ENCODE measurements at places on chromosomes 1 and 21. TPM values are rescaled to one million over a fixed set of nuclear protein-coding genes. Genes with fewer than 3 reads are reported as not detected.
A peak's percentile ranks its signal among the peaks of the same experiment; 100 is the strongest.

DNA sequence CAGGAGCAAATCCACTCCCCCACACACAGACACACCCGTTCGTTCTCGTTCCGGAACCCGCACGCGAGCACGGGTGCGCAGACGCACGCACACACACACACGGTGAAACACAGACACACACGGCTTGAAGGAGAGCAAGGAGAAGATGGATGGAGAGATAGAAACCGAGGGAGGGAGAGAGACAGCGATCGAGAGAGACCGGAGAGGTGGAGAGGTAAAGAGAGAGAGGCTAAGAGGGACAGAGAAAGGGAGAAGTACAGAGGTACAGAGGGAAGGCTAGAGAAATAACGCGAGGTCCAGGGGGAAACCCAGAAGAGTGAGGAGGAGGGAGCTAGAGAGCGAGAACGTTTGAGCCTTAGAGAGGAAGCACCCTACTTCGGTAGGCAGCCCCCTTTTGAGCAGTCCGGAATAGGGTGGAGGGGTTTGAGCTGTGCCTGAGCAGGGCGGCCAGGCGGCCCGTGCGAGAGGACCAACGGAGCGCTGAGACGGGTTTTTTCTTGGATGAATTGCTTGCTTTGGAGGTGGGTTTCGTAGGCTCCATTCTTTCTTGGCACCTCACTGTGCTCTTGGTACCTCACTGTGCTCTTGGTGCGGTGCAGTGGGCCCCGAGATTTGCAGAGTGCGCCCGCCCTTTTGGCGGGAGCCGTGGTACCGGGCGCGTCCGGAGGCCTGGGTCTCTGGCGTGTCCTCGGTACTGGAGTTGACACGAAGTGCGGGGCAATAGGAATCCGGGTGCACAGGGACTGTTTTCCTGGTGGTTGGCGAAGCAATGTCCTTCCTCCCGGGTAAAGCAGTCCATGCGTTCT lies 88.4 kb upstream of the RHOU start:
- peak overlapping the region; percentile 14 for H3K4me3 ChIP-seq
- H3K36me3 ChIP-seq = no peaks in the 10 kb centered on the region
- H3K27ac ChIP-seq = no peak overlapping the region
- H3K4me1 ChIP-seq = peaks cover 3% of the 10 kb centered on the region

GRCh38 chr1:212315184-212315583 lies 30.0 kb downstream of the PPP2R5A start:
- no peaks in the 10 kb centered on the region for H3K36me3 ChIP-seq
- peaks cover 23% of the 10 kb centered on the region for H3K4me1 ChIP-seq
- no peak overlapping the region for H3K27ac ChIP-seq
- H3K4me3 ChIP-seq = no peak overlapping the region

Gene CPT2
- total RNA-seq = 26.4 TPM

- no peaks in the 10 kb centered on the region for H3K27me3 ChIP-seq
- H3K4me3 ChIP-seq = no peak overlapping the region
- no peak overlapping the region for H3K27ac ChIP-seq
- peaks cover 6% of the 10 kb centered on the region for H3K36me3 ChIP-seq
- DNase-seq = peak; percentile 52
Observed at GRCh38 chr1:2274231-2274928, 46.3 kb downstream of the SKI start.

Gene MX2
- 5.9 TPM for total RNA-seq

DNA sequence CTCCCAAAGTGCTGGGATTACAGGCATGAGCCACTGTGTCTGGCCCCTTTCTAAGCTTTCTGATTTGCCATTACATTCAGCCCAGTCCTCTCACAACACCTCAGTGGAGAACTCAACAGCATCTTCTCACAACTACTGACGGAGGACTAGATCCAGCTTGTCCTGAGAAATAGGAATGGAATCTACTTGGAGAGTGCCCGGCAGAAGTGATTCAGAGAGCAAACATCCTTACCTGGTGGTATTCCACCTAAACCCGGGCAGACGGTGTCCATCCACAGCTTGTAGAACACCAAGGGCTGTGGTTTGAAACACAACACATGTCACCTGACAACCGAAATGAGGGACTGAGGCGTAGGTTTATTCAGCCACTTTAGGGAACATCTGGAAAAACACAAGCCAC lies 28.8 kb upstream of the CCSAP start:
- H3K4me3 ChIP-seq = no peak overlapping the region
- H3K4me1 ChIP-seq = no peaks in the 10 kb centered on the region
- DNase-seq = no peak
- H3K27me3 ChIP-seq = no peaks in the 10 kb centered on the region
- H3K27ac ChIP-seq = no peak overlapping the region
- H3K36me3 ChIP-seq = no peaks in the 10 kb centered on the region

Gene MSH4
- total RNA-seq = 0.40 TPM

Gene FALEC
- total RNA-seq = not detected

DNA sequence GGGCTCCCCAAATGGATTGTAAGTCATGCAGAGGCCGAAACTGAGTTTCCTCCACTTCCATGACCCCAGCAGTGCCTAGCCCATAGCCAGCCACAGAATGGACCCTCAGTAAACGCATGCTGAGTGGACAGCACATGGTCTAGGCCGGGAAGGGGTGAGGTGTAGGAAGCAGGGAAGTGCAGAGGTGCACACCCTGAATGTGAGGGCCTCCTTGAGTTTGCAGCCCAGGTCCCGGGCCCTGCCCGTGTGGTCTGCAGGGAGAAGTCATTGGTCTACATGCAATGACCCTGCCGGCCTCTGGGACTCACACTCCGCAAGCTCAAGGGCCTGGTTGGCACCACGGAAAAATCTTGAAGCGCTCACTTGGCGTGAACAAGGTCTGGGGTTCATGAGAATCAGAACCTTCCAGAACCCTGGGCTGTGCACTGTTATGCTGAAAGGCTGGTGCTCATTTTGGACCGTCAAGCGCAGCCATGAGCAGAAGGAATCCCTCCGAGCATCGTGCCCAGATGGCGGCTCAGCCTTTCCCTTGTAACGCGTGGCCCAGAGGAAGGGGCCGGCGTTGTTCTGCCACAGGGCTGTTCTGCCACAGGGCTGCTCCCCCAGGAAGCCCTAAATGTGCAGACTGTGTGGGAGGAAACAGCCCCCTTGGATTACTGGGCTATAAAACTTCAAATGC lies 66.4 kb downstream of the PSMG1 start:
- no peak overlapping the region for H3K4me3 ChIP-seq
- no peaks in the 10 kb centered on the region for H3K27me3 ChIP-seq
- no peak overlapping the region for H3K27ac ChIP-seq
- no peaks in the 10 kb centered on the region for H3K4me1 ChIP-seq
- H3K36me3 ChIP-seq = no peaks in the 10 kb centered on the region

Gene APCS
- not detected for total RNA-seq

Gene RPE65
- total RNA-seq = not detected

DNA sequence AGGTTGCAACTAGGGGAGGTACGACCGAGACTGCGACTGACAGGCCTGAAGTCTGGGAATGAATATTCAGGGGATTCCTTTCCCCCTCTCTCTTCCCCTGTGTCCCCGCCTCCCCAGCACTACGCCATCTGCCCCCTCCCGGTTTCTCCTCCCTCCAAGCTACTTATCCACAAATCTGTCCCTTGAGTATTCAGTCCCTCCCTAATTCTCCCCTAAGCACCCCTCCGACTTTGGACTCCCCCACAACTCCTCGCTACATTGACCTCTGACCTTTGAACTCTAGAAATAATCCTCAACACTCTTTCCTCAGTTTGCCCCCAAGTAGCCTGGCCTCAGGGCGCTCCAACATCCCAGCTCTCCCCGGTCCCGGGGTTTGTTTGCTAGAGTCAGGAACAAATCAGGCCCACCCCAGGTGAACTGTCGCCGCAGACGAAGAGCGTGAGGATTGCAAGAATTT lies 393 bp downstream of the LYSMD1 start:
- H3K36me3 ChIP-seq = peaks cover 19% of the 10 kb centered on the region
- peak overlapping the region; percentile 68 for H3K4me3 ChIP-seq
- peak overlapping the region; percentile 91 for H3K27ac ChIP-seq
- H3K27me3 ChIP-seq = no peaks in the 10 kb centered on the region
- peak; percentile 65 for DNase-seq

- no peak overlapping the region for H3K4me3 ChIP-seq
- H3K36me3 ChIP-seq = no peaks in the 10 kb centered on the region
- H3K27me3 ChIP-seq = no peaks in the 10 kb centered on the region
- peaks cover 30% of the 10 kb centered on the region for H3K4me1 ChIP-seq
Observed at GRCh38 chr1:223091896-223092295, 51.2 kb downstream of the TLR5 start.

- no peak overlapping the region for H3K4me3 ChIP-seq
- H3K4me1 ChIP-seq = peaks cover 14% of the 10 kb centered on the region
- DNase-seq = peak; percentile 42
- H3K27me3 ChIP-seq = no peaks in the 10 kb centered on the region
- no peaks in the 10 kb centered on the region for H3K36me3 ChIP-seq
Observed at GRCh38 chr21:36839123-36839522, 127.3 kb downstream of the HLCS start.

DNA sequence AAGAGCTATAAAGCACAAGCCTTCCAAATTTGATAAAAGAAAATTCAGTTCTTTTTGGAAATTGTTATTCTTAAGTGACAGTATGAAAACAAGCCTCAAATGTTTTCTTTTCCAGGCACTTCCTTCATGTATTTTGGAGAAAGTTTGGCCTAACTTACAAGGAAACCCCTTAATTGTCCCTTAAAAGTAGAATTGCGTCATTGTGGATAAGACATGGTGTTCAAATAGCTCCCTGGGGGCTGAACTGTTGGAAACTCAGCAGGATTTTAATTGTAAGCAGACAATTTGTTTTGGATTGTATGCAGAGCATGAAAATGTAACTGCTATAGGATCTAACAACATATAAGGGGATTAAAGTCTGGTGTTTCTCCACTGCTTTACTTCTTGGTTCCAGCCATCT lies 35.4 kb upstream of the FGGY start:
- no peak for DNase-seq
- H3K27me3 ChIP-seq = no peaks in the 10 kb centered on the region
- H3K36me3 ChIP-seq = no peaks in the 10 kb centered on the region
- peak overlapping the region; percentile 42 for H3K27ac ChIP-seq
- H3K4me1 ChIP-seq = peaks cover 2% of the 10 kb centered on the region

DNA sequence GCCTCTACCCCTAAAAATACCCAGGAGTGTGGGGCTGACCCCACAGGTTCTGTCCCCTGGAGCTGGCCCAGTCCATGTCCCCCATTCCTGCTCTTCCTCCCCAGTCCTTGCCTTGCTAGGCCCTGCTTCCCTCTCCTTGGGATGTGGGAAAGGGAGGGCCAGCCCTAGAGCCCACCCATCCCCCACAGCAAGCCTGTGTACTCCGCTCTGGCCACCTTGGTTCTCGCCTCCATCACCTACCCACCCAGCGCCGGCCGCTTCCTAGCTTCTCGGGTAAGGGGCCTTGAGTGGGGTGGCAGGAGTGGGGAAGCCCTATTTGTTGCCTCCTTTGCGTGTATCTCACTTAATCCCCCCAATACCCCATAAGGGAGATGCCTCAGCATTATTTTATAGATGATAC lies 6.7 kb downstream of the CLCNKB start:
- H3K27me3 ChIP-seq = no peaks in the 10 kb centered on the region
- H3K27ac ChIP-seq = no peak overlapping the region
- H3K4me3 ChIP-seq = no peak overlapping the region
- H3K4me1 ChIP-seq = peaks cover 7% of the 10 kb centered on the region

- H3K36me3 ChIP-seq = no peaks in the 10 kb centered on the region
- H3K27ac ChIP-seq = no peak overlapping the region
- no peak overlapping the region for H3K4me3 ChIP-seq
Observed at GRCh38 chr1:60825593-60825992, 256.8 kb upstream of the NFIA start.

GRCh38 chr1:181541458-181541857 lies 58.1 kb downstream of the CACNA1E start:
- no peaks in the 10 kb centered on the region for H3K36me3 ChIP-seq
- no peak overlapping the region for H3K4me3 ChIP-seq
- H3K27ac ChIP-seq = no peak overlapping the region
- H3K27me3 ChIP-seq = no peaks in the 10 kb centered on the region
- no peak for DNase-seq

Gene CFHR5
- not detected for total RNA-seq

DNA sequence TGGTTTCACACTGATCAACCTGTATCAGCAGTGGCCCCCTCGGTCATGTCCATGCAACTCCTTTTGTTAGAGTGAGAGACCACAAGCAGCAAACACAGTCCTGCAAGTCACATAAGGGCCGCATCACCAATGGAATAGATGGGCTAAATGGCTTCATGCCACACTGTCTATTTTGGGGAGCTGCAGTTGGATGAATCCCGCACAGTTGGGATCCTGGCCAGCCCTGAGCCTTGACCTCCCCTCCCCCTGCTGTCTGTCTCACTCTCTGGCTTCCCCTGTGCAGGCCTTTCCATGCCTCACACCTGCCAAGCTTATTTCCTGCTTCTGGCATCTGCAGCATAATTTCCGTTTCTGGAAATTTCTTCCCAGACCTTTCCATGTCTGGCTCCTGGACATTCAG lies 57.0 kb downstream of the CNIH3 start:
- H3K27ac ChIP-seq = no peak overlapping the region
- no peaks in the 10 kb centered on the region for H3K36me3 ChIP-seq
- no peaks in the 10 kb centered on the region for H3K27me3 ChIP-seq
- no peak overlapping the region for H3K4me3 ChIP-seq

GRCh38 chr1:114353262-114353661 lies 157.7 kb downstream of the TRIM33 start:
- H3K27ac ChIP-seq = no peak overlapping the region
- no peaks in the 10 kb centered on the region for H3K27me3 ChIP-seq
- peak; percentile 73 for DNase-seq
